Sigmoid colon (tissue), 7 donors: ENCODE measurements at places on chromosomes 3 and 15. TPM values are rescaled to one million over a fixed set of nuclear protein-coding genes. Genes with fewer than 3 reads are reported as not detected.

Gene PDIA5
- 13.8 TPM for total RNA-seq

DNA sequence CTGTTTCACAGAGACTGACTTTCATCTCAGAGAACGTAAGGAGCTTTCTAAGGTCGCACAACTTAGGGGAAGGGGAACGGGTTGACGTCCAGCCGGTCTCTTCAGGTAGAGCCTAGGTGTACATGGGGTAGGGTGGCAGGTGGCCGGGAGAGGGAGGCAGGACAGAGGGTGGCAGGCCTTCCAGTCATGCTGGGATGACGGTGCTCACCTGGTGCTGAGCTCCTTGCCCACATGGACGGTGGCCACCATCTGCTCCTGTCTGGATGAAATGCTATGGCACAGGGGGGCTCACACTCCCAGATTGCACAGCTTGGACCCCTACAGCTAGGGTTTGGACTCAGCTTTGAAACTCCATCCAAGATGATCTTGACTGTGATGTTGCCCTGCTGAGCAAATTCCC is 144.5 kb downstream of the ATP10A start:
- peaks cover 9% of the 10 kb centered on the region for H3K4me1 ChIP-seq
- no peak overlapping the region for H3K4me3 ChIP-seq
- peak; percentile 40 for DNase-seq
- no peak overlapping the region for H3K27ac ChIP-seq

- H3K4me1 ChIP-seq, result no peaks in the 10 kb centered on the region
- H3K4me3 ChIP-seq, result no peak overlapping the region
- H3K36me3 ChIP-seq, result no peaks in the 10 kb centered on the region
- no peak for DNase-seq
- no peak overlapping the region for H3K27ac ChIP-seq
These were observed 1389.3 kb upstream of the ALCAM start for GRCh38 chr3:103977417-103977816.

DNA sequence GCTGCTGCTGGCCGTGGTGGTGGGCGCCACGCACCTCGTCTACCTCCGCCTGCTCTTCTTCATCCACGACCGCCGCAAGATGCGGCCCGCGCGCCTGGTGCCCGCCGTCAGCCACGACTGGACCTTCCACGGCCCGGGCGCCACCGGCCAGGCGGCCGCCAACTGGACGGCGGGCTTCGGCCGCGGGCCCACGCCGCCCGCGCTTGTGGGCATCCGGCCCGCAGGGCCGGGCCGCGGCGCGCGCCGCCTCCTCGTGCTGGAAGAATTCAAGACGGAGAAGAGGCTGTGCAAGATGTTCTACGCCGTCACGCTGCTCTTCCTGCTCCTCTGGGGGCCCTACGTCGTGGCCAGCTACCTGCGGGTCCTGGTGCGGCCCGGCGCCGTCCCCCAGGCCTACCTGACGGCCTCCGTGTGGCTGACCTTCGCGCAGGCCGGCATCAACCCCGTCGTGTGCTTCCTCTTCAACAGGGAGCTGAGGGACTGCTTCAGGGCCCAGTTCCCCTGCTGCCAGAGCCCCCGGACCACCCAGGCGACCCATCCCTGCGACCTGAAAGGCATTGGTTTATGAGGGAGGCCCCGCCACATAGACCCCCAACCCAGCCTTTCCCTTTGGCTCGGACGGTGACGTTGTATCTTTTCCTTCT is 1.1 kb downstream of the GPR27 start:
- no peaks in the 10 kb centered on the region for H3K36me3 ChIP-seq
- peak overlapping the region; percentile 55 for H3K4me3 ChIP-seq
- no peaks in the 10 kb centered on the region for H3K27me3 ChIP-seq
